ENCODE measurements at places on chromosomes 6 and 20.

- DNase-seq = no peak
These were observed 164.6 kb downstream of the BCKDHB start for GRCh38 chr6:80271074-80271473.

GRCh38 chr6:150548330-150548729 lies 51.4 kb upstream of the PLEKHG1 start:
- DNase-seq = no peak

DNA sequence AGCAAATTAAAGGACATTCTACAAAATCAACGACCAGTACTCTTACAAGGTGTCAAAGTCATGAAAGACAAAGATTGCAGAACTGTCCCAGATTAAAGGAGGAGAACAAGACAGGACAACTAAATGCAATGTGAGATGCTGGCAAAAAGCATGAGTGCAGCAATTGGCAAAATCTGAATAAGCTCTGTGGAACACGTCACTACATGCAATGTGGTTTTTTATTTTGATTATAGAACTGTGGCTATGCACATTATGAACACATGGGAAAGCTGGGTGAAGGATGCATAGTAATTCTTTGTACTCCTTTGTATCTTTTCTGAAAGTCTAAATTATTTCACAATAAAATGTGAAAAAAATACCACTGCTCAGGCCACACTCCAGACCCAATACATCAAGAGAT lies 509.4 kb downstream of the KIF16B start:
- no peak for DNase-seq

- DNase-seq = no peak
These were observed 1.2 kb downstream of the LAMA5 start for GRCh38 chr20:62365814-62366369.

DNA sequence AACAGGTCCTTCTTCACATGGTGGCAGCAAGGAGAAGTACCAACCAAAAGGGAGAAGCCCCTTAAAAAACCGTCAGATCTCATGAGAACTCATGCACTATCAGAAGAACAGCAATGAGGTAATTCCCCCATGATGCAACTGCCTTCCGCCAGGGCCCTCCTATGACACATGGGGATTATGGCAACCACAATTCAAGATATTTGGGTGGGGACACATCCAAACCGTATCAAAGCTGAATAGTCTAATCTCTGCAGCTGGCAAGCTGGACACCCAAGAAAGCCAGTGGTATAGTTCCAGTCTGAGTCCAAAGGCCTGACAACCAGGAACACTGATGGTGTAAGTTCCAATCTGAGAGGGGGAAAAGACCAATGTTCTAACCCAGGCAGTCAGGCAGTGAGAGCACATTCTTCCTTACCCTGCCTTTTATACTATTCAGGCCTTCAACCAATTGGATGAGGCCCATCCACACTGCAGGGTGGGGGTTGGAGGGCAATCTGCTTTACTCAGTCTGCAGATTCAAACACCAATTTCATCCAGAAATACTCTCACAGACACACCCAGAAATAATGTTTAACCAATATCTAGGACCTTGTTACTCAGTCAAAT lies 17.9 kb upstream of the CNKSR3 start:
- no peak for DNase-seq

DNA sequence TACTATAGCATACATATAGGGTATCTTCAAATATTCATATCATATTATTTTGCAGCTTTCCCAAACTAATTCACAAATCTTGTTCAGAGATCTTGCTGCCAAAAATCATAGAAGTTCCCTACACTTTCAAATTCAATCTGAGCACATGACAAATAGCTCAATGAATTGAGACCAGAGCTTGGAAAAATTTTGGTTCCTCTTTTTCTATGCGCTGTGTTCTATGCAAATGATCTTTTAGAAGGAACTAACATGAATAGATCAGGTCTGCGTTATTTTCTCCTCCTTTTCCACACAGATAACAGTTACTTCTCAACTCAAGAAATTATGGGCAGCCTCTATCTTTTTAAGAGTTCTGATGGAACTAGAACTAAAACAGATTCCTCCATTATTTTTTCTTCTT lies 316.3 kb downstream of the ARHGAP18 start:
- DNase-seq = no peak

DNA sequence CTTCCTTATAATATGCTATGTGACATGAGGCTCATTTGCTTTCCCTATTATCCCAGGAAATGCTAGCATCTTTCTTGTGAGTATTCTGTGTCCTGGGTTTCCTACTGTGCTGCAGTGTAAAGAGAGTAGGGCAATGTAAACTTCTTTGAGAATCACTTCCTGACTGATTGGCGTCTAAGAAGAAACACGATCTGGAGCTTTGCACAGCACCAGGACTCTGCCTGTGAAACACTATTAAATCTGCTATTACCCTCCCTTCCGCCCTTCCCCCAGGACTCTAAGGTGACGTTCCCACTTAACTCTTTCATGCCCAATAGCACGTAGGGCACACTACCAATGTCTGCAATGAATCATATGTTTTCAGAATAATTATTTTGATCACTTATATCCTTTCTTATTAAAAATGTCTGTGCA lies 607.3 kb upstream of the CITED2 start:
- no peak for DNase-seq

- no peak for DNase-seq
These were observed 18.5 kb upstream of the ISM1 start for GRCh38 chr20:13202565-13202964.
